Coronary artery (tissue), 2 donors: ENCODE measurements at places on chromosomes 6 and 20.

- no peak for DNase-seq
Measured at GRCh38 chr6:45959534-45960145, 56.0 kb downstream of the CLIC5 start.

DNA sequence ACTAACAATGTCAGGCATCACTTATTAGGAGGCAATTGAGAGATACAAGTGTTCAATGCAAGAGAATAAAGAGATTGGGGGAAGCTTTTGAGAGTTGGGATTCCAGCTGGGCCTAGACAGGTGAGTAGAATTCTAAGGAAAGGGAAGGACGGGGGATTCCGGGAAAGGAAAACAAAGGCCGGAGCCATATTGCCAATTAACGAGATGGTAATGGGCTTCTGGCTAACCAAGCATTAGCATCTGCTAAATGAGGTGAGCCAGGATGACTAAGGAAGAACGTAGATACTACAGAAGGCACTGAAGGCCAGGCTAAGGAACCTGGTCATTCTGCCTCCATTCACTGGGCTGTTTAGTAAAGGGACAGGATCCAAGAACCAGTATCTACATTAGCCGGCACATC is 10.5 kb downstream of the FYN start:
- no peak for DNase-seq

DNA sequence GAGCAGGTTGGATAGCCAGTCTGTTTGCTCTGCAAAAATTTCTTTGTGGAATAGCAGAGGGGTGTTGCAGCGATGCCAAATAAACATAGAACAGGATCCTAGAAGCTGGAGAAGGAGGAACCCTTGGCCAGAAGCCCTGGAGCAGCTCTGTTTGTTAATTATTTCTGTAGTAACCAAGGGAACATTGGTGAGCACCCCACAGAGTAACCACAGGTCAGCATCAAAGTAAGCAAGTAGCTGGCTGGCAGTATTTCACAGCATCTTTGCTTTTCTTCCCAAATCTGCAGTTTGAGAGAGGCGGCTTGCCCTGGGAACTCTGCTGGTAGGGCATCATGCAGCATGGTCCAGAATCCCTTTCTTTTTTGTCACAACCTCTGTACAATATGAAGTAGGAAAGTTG is 12.7 kb upstream of the APMAP start:
- peak; percentile 61 for DNase-seq

- DNase-seq: no peak
Measured at GRCh38 chr20:54063992-54064676, 6.3 kb downstream of the BCAS1 start.

GRCh38 chr6:16162003-16162402 is 33.1 kb downstream of the MYLIP start:
- no peak for DNase-seq

- DNase-seq: peak; percentile 83
Measured at GRCh38 chr6:158072083-158072721, 90.5 kb downstream of the SYNJ2 start.

- DNase-seq: no peak
Measured at GRCh38 chr6:43176423-43176786, 5.3 kb downstream of the SRF start.

GRCh38 chr6:14765721-14766390 is 480.0 kb upstream of the JARID2 start:
- DNase-seq: no peak

- peak; percentile 78 for DNase-seq
Measured at GRCh38 chr6:27687154-27688013, 214.5 kb upstream of the ZNF184 start.

DNA sequence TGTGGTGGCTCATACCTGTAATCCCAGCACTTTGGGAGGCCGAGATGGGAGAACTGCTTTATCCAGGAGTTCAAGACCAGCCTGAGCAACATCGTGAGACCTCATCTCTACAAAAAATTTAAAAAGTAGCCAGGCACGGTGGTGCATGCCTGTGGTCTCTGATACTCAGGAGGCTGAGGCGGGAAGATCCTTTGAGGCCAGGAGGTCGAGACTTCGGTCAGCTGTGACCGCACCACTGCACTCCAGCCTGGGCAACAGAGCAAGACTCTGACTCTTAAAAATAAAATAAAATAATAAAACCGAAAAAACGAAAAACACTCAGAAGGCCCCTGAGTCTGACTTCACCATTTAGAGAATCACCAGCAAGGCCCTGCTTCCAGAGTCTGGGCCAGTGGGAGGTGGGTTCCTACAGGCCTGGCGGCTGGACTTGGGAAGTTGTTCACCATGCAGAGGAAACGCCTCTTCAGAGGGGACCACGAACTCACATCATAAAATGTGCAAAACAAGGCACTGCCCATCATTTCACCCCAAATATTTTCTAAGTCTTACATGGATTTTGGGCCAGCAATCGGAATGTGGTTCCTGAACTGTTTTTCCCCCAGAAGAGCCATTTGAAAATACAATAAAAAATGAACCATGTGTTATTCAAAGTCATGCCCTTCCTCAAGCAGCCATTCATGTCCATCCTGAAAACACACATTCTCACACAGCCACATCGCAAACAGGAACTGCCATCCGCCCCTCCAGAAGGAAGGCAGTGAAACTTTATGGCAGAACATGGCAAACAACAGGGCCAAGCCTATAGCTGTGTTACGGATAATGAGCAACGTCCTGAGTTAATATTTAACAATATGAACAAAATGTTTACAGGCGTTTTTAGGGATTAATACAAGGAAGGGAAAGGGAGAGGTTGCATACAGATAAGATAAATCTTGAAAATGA is 57.8 kb downstream of the SLC22A23 start:
- DNase-seq: peak; percentile 70

- no peak for DNase-seq
Measured at GRCh38 chr6:149250951-149251350, 66.6 kb upstream of the TAB2 start.

DNA sequence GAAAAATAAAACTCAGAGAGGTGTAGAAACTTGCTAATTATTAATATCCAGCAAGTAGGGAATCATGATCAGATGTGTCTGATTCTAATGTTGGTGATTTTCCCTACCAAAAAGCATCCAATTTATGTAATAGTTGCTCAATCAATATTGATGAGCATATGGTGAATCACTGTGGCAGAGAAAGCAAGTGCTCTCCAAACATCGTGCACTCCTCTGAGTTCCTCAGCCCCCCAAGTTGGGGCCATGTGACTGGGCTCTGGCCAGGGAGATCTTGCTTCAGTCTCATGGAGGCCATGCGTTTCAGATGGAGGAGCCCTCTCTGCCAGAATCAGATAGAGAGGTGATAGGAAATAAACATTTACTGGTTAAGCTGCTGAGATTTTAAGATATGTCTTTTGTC is 133.2 kb upstream of the LY86 start:
- no peak for DNase-seq

- DNase-seq: no peak
Measured at GRCh38 chr6:79455446-79455845, 81.8 kb downstream of the LCA5 start.

GRCh38 chr6:74912234-74912633 is 293.6 kb downstream of the COL12A1 start:
- DNase-seq: no peak

DNA sequence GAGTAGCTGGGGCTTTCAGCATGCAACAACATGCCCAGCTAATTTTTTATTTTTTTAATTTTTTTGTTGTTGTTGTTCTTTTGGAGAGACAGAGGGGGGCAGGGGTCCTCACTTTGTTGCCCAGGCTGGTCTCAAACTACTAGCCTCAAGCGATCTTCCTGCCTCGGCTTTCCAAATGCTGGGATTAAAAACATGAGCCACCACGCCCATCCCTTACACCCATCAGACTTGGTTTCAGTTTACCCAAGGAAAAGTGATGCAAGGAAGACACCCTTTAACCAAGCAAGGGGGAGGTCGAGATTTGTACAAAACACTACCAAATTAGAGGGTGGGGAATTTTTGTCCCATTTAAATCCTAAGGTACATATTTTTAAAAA is 210.1 kb downstream of the ARHGAP18 start:
- DNase-seq: no peak
